Foreskin keratinocyte (primary cell): ENCODE measurements at places on chromosomes 3 and 15. TPM values are rescaled to one million over a fixed set of nuclear protein-coding genes. Genes with fewer than 3 reads are reported as not detected.

TMEM158 gene
- total RNA-seq: 3.4 and 3.5 TPM in 2 replicates

CHST13 gene
- total RNA-seq: 0.11 TPM in 1 of 2 replicates, not detected in the other

SPSB4 gene
- not detected in 2 replicates for total RNA-seq

WDR93 gene
- not detected in 2 replicates for total RNA-seq

ISL2 gene
- 0.27 and 1.6 TPM in 2 replicates for total RNA-seq

GPR149 gene
- total RNA-seq: not detected in 2 replicates

PPCDC gene
- total RNA-seq: 12.5 and 13.1 TPM in 2 replicates

IL1RAP gene
- total RNA-seq: 33.1 and 44.5 TPM in 2 replicates

CDHR4 gene
- not detected in 2 replicates for total RNA-seq

FRMD5 gene
- 10.1 and 11.5 TPM in 2 replicates for total RNA-seq

SAMD7 gene
- not detected in 2 replicates for total RNA-seq

CERS3 gene
- 12.1 and 14.1 TPM in 2 replicates for total RNA-seq

USF3 gene
- total RNA-seq: 7.1 and 7.9 TPM in 2 replicates

CLDN16 gene
- 0.04 TPM in 1 of 2 replicates, not detected in the other for total RNA-seq

HDC gene
- total RNA-seq: not detected in 2 replicates

MCCC1 gene
- total RNA-seq: 11.6 and 12.9 TPM in 2 replicates

DGKG gene
- 0.11 TPM in 1 of 2 replicates, not detected in the other for total RNA-seq
